Bone marrow (tissue), 2 donors: ENCODE measurements at places on chromosomes 6 and 20.

DNA sequence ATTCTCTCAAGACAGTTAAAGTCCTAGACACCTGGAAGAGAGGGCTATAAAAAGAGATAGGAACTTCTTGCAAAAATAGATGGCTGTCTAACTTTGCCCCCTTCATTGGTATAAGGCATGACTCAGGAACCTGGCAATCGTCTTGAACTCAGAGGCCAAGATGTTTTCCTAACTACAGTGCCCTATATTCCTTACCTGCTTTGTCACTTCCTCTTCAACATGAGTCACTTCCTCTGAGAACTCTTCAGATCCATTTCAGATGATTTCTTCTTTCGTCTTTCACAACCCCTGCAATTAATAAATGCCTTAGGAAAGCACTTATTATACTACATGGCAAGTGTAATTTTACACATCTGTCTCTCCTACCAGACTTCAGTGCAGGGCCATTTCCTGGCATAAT is 83.5 kb downstream of the HAO1 start:
- no peak for DNase-seq

- DNase-seq, result no peak
Observed at GRCh38 chr6:89925826-89926225, 31.6 kb downstream of the GJA10 start.

DNA sequence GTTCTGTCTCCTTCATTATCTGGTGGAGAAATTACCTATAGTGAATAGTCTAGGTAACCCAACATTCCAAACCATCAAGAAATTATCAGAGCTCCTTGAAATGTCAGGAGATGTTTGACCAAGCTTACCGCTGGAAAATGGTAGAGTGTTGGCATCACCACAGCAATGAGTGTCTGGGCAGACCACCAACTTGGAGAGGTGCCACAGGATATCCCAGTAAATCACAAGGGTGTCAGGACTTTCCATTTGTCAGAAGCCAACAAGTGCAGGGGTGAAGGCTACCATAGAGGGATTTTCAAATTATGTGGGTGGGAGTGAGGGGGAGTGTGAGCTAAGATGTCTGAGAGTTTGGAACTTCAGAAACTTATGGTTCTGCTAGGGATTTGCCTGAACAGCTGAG is 73.2 kb downstream of the VGLL2 start:
- no peak for DNase-seq

DNA sequence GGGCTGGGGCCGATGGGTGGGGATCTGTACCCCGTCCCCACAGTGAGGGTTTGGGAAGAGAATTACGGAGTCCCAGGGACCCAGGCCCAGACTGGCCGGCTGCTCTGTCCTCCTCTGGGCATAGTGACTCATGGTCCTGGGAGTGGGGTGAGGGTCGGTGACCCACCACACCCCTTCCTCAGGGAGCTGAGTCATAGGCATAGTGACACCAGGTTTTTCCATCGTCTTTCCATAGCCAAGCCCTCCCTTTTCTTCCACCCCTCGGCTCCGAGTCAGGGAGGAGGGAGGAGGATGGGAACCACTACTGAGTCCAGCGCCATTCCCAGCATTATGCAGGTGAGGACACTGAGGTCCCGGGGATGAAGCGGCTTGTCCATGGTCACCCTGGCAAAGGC is 8.9 kb downstream of the CYP21A2 start:
- DNase-seq, result no peak

GRCh38 chr20:36407199-36407733 is 101.1 kb downstream of the DLGAP4 start:
- no peak for DNase-seq

DNA sequence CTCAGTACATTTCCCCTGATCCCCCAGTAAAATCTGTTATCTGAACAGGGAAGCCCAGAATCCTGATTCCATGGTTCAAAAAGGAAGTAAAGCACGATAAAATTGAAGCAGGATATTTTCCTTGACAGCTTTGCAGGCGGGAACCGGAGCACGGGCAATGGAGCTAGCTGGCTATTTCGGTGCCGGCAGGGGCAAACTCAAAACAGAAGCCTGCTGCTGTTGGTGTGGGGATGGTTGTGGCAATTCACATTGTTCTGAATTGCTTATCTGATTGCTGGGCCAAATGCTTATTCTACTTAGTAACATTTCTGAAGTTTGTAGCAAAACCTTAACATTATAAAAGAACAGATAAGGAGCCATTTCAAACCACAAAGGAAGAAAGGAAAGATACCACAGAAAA is 172.4 kb downstream of the MMS22L start:
- no peak for DNase-seq

DNA sequence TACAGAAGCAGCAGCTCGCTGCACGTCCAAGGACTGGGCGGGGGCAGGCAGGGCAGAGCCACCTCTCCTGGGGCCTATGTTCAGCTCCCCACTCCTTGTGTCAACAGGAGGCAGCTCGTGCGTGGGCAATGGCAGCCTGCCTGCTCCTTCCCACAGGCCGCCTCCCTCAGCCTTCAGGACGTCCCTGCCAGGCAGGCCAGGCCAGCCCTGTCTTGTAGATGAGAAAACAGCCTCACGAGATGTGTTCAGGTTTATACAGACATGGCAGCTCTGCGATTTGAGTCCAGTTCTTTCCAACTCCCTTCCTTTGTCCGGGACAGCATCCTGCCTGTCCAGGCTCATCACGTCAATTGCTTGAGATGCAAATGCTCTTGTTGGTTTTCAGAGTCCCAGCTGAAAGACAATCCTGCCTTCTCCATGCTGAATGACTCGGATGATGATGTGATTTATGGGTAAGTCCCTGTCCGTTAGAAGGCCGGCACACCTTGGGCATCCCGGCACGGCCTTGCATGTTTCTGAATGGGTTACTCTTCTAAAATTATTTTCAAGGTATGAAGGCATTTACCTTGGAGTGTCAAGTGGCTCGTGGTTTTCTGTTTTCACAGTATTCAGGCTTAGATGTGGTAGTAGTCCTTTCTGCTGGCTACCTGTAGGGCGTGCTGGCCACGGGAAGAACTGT is 13.5 kb downstream of the DYNLT1 start:
- no peak for DNase-seq

DNA sequence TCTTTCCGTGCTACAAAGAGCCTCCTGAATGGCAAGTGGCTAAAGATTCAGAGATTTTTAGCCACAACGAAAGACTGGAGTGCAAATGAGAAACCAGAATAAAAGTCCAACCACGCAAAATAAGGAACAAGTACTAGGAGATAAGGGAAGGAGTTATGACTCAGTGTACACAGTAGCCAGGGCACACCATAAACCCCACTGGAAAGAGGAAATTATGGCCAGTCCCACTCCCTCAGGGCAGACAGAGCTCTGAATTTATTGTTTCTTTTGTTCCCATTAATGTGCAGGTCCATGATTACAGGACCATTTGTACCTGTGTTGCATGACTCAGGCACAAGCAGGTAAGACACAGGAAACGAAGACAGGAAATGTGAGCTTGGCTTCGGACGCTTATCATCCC is 150.3 kb upstream of the PREP start:
- no peak for DNase-seq

GRCh38 chr6:149717255-149717587 is 680 bp downstream of the LATS1 start:
- no peak for DNase-seq

DNA sequence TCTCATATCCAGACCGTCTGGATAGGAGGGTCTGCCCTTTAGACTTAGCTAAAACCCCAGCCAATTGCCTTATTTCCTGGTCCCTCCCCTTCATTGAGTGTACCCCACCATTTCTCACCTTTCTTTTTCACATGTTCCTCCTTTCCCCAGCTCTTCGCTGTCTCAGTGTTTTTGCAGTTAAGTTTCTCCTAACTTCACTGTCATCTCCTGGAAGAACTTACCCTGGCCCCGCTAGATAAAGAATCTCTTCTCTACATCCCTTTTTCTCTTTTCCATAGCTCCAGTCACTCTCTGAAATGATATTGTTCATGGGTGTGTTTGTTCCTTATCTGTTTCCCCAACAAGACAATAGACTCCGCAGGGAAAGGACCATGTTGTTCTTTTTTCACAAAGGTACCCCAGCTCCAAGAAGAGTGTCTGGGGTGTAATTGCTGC is 208.8 kb downstream of the TSHZ2 start:
- DNase-seq, result no peak

GRCh38 chr6:33915134-33915533 is 111.3 kb upstream of the MLN start:
- no peak for DNase-seq

DNA sequence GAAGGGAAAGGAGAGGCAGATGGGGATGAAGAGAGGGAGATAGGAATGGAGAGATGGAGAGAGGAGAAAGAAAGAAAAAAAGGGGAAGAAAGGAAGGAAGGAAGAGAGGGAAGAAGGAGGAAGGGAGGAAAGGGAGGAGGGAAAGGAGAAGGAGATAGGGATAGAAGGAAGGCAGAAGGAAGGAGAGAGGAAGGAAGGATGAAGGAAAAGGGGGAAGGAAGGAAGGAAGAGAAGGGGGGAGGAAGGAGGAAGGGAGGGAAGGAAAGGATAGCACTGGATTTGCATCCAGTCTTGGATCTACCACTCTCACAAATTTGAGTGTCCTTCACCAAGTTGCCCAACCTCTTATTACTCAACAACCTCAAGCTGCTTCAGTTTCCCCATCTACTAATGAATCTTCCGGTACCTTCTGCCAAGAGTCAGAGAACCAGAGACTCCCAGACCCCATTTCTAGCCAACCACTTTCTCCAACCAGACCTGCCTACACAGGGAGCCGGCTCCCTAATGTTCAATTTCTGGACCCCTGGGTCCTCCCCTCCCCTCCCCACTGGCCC is 79.7 kb upstream of the FOXP4 start:
- no peak for DNase-seq

- no peak for DNase-seq
Observed at GRCh38 chr20:5662769-5663168, 87.4 kb upstream of the SHLD1 start.

GRCh38 chr6:89321131-89321970 is 6.3 kb upstream of the GABRR2 start:
- DNase-seq, result peak; percentile 7

GRCh38 chr20:17621229-17621968 is 51.5 kb downstream of the DSTN start:
- DNase-seq, result no peak

DNA sequence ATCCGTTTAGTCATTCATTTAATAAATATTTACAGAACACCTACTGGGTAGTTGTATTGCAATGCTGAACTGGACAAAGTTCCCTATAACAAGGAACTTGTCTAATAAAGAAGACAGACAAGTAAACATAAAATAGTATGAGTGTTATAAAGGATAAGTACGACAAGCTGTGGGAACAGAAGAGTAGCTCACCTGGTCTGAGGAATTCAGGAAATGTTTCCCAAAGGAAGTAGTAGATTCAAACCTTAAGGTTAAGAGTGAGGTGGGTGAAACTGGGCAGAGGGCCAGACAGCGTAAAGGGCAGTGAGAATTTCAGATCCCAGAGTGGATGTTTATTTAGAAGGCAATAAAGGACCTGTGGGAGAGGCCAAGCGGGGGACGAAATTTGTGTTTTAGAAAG is 72.3 kb upstream of the CD2AP start:
- DNase-seq, result no peak

DNA sequence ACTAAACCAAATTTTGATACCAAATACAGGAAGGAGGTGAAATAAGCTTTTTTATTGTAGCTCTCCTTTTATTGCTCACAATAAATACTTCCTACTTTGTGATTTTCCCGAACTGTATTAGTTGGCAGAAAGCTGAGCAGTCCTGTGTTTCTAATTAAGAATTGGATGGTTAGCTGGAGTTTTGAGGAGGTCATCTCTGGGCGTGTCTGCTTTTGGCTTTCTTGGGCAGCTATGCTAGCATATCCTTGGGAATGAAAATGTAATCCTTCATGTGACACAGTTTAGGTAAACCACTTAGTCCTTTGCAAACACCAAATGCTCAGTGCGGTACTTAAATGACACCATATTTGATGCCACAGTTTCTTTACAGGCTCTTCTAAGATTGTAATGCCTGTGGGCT is 67.5 kb downstream of the MTHFD1L start:
- no peak for DNase-seq

DNA sequence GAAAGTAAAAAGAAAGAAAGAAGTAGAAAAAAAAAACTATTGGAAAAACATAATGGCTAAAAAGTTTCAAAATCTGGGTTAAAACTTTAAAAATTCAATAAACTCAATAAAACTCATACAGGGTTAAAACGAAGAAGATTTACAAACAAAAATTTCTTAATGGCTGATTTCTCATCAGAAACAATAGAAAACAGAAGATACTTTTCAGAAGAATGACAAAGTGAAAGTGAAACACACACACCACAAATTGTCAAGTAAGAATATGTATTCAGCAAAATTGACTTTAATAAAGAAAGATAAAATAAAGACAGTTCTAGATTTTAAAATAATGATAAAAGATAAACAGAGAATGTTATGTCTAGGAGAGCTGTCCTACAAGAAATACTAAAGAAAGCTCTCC is 618.9 kb upstream of the GJE1 start:
- peak; percentile 10 for DNase-seq

DNA sequence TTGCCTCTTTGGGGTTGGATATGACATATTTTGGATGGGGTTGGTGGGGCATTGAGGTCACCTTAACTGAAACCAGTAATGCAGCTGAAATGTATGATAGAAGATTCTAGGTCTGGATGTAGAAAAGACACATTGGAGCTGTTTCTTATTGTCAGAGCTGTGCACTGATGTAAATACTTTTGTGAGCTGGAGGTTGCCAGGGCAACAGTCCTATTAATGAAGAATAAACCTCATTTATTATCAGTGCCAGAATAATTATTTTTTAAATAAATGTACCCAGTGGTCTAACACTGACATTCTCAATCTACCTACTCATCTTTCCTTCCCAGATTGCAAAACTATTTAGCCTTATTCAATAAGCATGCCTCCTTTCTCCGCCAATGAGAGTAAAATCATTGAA is 57.0 kb downstream of the CAP2 start:
- no peak for DNase-seq

- DNase-seq, result no peak
Observed at GRCh38 chr20:37677969-37678861, 15.6 kb upstream of the CTNNBL1 start.

DNA sequence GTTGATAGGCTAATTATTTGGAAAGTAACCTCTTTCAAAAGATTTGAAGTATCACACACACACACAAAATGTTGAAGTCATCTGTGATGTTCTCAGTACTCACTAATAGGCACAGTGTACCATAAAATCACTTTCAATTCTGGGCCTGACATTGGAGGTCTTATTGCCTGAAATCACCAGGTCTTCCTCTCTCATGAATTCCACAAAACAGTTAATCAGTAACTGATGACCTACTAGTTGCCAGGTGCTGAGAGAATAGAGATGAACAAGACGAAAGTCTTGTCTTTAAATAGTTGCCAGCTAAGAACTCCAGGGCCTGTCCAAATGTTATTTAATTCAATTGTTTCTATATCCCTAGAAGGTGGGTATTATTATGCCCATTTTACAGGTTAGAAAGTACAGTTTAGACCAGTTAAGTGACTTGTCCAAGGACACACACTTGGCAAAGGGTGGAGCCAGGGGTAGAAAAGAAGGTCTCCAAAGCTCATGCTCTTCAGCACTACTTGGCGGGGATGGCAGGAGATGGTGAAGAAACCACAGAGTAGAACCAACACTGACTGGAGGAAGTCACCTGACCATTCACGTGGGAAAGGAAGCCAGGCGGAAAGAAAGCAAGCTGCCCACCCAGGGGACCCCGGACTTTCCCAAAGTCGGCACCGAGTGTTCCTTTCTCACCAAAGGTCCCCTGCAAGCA is 116.4 kb downstream of the KIF6 start:
- DNase-seq, result no peak

- DNase-seq, result no peak
Observed at GRCh38 chr6:9948678-9949077, 466.2 kb downstream of the TFAP2A start.

- DNase-seq, result no peak
Observed at GRCh38 chr6:25630508-25631278, 21.3 kb upstream of the SCGN start.

- no peak for DNase-seq
Observed at GRCh38 chr6:161436106-161436876, 162.4 kb upstream of the AGPAT4 start.

- no peak for DNase-seq
Observed at GRCh38 chr6:138803861-138804260, 8.0 kb downstream of the ECT2L start.
